ENCODE measurements at places on chromosomes 2 and 18. TPM values are rescaled to one million over a fixed set of nuclear protein-coding genes. Genes with fewer than 3 reads are reported as not detected.

The ABCG8 gene
- total RNA-seq = not detected

The ARHGAP28 gene
- 13.4 TPM for total RNA-seq

The ITGB6 gene
- total RNA-seq = 0.15 TPM

The FTCDNL1 gene
- total RNA-seq = 3.3 TPM

The SCN7A gene
- total RNA-seq = 16.4 TPM

The LOXHD1 gene
- not detected for total RNA-seq

The SAP130 gene
- total RNA-seq = 5.1 TPM

The CDKL4 gene
- 1.3 TPM for total RNA-seq

The PCARE gene
- not detected for total RNA-seq

The IL36B gene
- total RNA-seq = not detected

Measured in smooth muscle cell of trachea (primary cell).